Caudate nucleus (tissue), 63 donors: ENCODE measurements at places on chromosomes 6 and 20.
A peak's percentile ranks its signal among the peaks of the same experiment; 100 is the strongest.

- no peak for DNase-seq
Observed at GRCh38 chr6:16741112-16742016, 19.9 kb downstream of the ATXN1 start.

DNA sequence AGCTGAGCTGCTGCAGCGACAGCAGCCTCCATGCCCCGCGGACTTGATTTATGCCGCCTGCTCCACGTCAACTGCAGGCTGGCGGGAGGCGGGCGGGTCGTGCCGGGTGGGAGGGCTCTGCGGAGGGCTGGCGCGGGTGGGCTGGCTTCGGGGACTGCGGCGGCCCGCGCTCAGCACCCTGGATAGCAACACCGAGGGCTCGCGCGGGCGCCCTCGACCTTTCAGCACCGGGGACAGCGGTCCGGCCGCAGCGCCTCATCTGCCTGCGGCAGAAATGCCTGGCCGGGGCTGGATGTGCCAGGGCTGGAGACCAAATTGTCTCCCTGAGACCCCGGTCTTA lies 792 bp downstream of the SNAP25 start:
- peak; percentile 59 for DNase-seq

- no peak for DNase-seq
Observed at GRCh38 chr20:59259946-59260345, 40.5 kb upstream of the EDN3 start.

DNA sequence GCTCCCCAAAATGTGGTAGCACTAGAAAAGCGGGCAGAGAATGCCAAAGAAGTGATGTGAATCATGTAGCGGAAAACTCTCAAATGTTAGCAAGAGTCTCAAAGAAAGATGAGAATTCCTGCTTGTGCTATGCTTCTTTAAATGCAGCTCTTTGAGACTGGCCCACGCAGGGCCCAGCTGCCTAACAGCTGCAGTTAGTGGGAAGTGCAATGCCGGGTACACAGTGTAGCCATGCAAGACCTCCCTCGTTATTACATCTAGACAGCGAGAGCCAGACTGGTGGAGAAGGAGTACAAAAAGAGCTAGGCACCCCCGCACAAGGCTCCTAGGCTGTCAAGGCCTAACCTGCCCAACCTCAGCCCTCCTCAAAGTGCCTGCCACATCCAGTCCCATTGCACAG lies 201.7 kb upstream of the PRDM1 start:
- DNase-seq: no peak

- no peak for DNase-seq
Observed at GRCh38 chr6:158358450-158359077, 46.3 kb downstream of the TULP4 start.

GRCh38 chr6:89562093-89562973 lies 76.2 kb downstream of the LYRM2 start:
- peak; percentile 39 for DNase-seq

DNA sequence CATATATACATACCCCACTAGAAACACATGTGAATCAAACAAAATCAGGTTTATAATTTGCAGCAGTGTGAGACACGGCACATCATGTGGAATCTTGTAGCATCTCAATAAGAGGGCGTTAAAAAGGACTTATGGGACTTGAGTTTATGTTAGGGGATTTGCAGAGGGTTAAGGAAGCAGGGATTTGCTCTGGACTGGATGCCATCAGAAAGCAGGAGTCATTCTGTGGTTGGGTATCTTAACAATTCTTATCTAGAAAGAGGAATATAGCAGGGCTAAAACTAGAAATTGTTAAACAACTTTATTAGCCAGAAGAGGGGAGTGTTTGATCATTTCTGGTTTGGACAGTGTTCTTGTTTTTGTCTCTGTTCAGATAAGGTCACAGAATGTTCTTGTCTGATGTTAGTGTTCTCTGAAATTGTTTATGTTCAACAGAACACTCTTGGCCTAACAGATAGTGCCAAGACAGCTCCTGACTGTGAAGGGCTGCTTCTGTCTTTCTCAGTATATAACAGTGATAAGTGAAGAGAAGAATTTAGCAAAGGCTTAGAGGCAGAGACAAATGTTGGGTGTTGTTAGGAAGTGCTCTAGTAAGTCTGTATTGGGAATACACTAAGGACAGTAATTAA lies 39.2 kb downstream of the LIN28B start:
- DNase-seq: no peak

DNA sequence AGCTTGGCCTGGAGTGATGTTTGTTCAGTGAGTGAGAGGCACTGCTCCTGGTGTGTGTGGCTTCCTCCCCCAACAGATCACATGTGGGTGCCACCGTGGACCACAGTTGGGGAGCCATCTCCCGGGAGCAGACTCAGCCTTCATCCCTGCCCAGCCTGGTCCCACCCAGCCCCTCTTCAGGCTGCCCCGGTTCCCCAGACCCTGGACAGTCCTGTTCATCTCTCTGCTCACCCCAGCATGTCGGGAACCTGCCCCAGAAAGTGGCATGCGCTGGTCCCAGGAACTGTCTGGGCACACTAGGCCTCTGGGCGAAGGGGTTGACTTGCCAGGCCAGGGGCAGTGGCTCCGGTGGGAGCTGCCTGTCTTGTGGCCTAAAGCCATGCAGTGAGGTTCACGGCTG lies 21.5 kb upstream of the PPP1R3G start:
- DNase-seq: no peak

DNA sequence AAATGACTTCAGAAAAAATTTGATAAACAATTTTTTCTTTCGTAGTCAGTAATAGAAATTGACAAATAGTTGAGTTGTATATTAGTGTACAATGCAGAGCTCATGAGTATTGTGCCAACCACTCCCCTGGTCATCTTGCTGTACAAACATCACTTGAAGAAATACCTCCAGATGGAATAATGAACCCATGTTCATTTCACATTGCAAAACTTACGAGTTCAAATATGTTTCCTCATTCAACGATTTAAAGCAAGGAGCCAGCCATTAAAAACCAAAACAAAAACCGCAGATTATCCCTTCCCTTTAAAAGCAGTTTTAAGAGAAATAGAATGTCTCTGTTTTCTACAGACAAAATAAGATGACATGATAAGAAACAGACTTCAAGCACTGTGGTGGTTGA lies 62.5 kb downstream of the RALGAPA2 start:
- DNase-seq: no peak

DNA sequence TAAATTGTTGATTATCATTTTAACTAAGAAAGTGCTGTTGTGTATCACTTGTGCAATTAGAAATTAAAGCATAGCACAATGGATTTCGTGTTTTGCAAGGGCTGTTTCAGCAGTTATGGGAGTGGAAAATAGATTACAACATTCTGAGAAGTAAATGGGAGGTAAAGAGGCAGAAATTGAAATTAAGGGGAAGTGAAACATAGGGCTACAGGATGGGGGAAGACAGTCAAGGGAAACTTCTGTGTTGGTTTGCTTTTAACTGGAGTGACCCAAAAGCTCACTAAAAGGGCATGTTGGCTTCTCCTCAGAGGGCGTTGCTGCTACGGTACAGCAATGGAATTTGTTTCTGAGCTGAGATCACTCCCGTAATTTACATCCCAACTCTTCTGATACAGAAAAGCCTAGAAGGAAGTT lies 147.5 kb downstream of the BCAS1 start:
- no peak for DNase-seq

- no peak for DNase-seq
Observed at GRCh38 chr20:17622851-17623508, 53.1 kb downstream of the DSTN start.

GRCh38 chr20:25300496-25301170 lies 52.7 kb downstream of the PYGB start:
- DNase-seq: no peak

GRCh38 chr6:158023597-158023939 lies 41.9 kb downstream of the SYNJ2 start:
- no peak for DNase-seq

DNA sequence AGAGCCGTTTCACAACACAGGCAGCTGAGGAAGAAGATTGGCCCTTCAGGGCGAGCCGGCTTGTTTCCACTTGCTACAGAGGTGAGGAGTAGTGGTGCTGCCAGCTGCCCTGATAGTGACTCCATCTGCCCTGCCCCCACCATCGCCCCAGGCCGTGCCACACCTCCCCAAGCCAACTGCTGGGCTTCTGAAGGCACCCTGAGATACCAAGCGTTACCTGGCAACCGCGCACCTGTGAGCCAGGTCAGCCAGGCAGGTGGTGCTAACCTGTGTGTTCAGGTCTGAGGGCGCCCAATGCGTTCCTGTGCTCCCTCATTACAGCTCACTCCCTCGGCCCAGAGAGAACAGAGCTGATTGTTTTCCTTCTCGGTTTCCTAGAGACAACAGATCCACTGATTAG lies 299.1 kb upstream of the ID4 start:
- DNase-seq: no peak

- no peak for DNase-seq
Observed at GRCh38 chr20:23039136-23039875, 4.2 kb downstream of the SSTR4 start.

GRCh38 chr6:134647861-134648260 lies 302.0 kb downstream of the ALDH8A1 start:
- DNase-seq: no peak

- DNase-seq: no peak
Observed at GRCh38 chr20:62651285-62652021, 9.2 kb downstream of the SLCO4A1 start.

DNA sequence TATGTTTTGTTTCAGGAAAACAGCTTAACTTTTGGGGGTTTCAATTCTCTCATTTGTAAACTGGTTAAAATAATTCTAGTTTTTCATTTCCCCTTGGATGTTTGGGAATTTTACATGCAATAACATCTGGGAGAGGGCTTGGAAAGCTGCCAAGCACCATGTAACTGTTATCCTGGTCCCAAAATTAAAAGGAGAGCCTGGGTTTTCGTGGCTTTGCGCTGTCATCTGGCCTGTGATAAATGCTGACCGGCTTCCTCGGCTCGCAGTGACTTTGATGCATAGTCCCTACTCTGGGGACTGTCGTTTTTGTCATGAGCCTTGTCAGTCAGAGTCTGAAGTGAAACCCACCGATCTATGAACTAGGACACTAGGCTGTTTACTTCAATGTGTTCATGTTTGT lies 12.2 kb downstream of the SLC35F1 start:
- no peak for DNase-seq

- no peak for DNase-seq
Observed at GRCh38 chr6:43037706-43038105, 15.9 kb downstream of the CUL7 start.

- DNase-seq: no peak
Observed at GRCh38 chr6:138923561-138923960, 64.5 kb downstream of the REPS1 start.

- no peak for DNase-seq
Observed at GRCh38 chr6:154247119-154247861, 109.3 kb downstream of the IPCEF1 start.

DNA sequence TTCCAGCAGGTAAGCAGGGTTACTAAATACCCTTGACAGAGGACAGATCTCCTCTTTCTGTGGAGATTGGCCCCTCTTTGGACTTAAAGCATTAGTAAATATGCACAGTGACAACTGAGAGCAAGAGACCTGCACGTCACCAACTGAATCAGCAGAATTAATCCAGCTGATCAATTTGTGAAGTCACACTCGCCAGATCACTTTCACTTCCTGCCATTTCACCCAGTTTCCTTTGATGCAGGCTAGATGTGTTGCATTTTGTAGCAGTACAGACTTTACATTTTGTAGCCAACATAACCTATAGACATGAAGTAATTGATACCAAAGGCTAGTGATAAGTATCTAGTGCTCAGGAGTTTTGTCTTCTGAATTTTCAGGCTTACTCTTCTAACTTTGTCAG lies 11.9 kb downstream of the SYNE1 start:
- no peak for DNase-seq

- DNase-seq: no peak
Observed at GRCh38 chr20:19427913-19428312, 215.5 kb downstream of the SLC24A3 start.

- DNase-seq: no peak
Observed at GRCh38 chr20:22490287-22491193, 93.8 kb downstream of the FOXA2 start.
